ENCODE measurements at places on chromosomes 7 and 10. TPM values are rescaled to one million over a fixed set of nuclear protein-coding genes. Genes with fewer than 3 reads are reported as not detected.

Gene TSPAN12
- 1.7 TPM for total RNA-seq

DNA sequence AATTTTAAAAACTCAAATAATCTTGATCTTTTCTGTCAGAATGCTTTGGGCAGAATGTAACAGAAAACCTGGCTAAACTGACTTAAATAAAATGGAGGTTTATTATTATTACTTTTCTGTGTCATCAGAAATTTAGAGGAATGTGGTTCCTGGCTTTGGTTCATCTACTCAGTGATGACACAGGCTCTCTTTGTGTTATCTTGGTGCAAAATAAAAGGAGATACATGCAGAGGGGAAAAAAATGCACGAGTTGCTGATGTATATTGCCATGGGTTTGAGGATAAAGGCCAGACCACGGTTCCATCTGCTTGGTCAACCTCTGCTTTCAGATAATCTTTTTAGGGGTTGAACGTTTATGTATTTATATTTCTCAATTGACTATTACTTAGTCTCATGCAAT, 181.4 kb downstream of the SUGCT start:
- no peak overlapping the region for H3K27ac ChIP-seq
- H3K36me3 ChIP-seq = no peaks in the 10 kb centered on the region
- DNase-seq = no peak
- no peak overlapping the region for H3K4me3 ChIP-seq
- no peaks in the 10 kb centered on the region for H3K4me1 ChIP-seq
- no peaks in the 10 kb centered on the region for H3K27me3 ChIP-seq

Gene FAM237B
- total RNA-seq = not detected

DNA sequence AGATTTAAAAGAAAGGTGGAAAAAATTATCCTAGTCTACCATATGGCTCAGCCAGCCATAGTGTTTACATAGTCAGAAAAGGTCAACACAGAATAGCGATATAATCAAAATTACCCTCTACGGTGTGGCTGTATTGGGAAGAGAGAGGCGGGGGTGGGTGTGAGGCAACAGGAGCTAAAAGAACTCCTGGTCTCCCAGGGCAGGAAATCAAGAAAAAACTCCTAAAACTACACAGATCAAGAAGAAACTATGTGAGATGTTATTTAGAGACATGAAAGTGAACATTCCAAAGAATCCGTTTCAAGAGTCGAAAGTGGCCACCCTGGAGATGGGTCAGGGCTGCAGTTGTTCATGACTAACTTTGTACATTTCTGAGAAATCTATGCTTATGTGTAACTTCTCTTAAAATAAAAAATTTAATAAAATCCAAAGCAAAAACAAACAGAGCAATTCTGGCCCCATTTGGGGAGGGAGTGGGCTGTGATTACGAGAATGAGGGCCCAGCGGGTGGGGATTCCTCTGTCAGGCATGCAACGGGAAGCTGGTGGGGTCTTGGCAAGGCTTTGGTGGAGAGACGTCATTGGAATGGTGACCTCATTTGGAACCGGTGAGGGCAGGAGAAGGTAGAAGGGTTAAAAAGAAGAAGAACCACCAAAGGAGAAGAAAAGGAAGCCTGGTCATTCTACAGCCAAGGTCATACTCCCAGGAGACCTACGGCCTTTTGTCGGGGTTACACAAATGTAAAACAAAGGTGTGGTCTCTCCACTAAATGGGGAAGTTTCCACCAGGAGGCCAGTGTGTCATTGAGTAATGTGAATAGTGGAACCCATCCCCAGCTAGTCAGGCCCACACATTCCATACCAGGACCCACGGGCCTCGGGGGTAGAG, 71.2 kb upstream of the DUSP5 start:
- DNase-seq = no peak
- H3K27me3 ChIP-seq = no peaks in the 10 kb centered on the region
- no peak overlapping the region for H3K4me3 ChIP-seq
- H3K27ac ChIP-seq = no peak overlapping the region
- no peaks in the 10 kb centered on the region for H3K36me3 ChIP-seq
- H3K4me1 ChIP-seq = peaks cover 9% of the 10 kb centered on the region

Measured in suprapubic skin (tissue), 4 donors.